ENCODE measurements at places on chromosomes 3 and 15.

DNA sequence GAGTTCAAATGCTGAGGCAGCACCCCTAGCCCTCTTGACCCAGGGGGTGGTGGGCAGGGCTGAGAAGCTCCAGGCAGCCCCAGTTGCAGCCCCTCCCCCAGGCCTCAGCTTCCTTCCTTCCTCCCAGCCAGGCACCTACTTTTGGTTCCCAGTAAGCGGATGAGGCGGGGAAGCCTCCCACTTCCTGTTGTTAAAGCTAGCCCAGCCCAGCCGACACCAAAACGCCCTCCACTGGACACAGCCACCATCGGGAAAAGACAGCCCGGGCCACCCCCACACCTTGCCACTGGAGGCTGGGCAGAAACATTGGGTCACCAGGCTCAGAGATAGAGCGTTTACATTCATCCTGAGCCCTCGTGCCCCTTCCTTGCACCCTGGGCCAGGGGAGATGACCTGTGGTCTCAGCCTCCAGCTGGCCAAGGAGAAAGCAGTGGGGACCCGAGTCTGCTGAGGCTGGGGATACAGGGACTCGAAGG, 3.5 kb downstream of the DUSP7 start:
- peak; percentile 77 for DNase-seq

DNA sequence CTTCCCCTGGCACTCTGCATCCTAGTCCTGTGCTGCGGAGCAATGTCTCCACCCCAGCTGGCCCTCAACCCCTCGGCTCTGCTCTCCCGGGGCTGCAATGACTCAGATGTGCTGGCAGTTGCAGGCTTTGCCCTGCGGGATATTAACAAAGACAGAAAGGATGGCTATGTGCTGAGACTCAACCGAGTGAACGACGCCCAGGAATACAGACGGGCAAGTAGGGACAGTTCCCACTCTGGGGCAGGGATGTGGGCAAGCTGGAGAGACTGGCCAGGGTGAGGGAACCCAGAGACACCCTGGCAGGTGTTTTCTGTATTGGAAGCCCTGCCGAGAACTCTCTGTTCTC, 247 bp downstream of the FETUB start:
- peak; percentile 12 for DNase-seq

DNA sequence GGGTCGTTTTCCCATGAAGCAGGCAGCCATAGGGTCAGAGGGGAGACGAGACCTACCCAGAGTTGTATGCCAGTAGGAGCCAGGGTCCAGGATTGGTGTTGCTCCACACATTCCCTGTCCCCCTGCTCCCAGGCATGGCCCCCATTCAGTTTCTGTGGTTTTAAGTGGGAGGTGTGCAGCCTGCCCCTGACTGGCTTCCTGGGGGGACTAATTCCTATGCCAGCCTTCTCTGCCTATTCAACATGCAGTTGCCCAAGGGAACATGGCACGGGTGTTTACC, 126.3 kb downstream of the EEFSEC start:
- no peak for DNase-seq

- no peak for DNase-seq
These were observed 483.2 kb upstream of the TGFBR2 start for GRCh38 chr3:30123224-30123623.

DNA sequence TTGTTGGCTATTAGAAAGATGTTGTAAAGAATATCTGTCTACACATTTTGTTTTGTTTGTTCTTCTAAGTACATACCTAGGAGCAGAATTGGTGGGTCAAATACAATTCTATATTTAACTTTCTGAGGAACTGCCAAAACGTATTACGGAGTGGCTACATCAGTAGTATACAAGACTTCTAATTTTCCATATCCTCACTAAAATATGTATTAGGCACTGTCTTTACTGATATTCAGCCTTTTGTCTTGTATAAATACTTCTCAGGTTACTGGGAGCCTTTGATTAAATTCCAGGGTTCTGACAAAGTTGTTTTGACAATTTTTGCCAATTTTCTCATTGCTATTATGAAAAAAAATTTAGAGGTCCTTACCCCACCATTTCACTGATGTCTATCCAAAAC, 146.7 kb downstream of the NR2E3 start:
- peak; percentile 69 for DNase-seq

DNA sequence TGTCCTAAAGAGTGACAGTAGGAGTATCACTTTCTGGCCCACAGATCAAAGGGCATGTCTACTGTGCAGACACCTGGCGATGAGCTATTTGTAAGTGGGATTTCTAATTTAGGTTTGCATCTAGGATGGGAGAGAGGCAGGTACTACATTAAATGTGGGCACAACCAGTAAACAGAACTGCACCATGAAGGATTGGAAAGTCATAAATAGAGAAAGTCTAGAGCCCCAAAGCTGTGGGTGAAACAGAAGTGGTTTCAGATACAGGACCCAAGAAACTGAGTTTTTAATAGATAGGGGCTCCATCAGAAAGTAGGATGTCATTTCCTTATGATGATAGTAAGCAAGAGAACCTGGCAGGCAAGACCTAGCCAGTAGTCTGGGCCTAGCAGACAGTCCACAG, 35.2 kb upstream of the SPPL2A start:
- DNase-seq: no peak

- no peak for DNase-seq
These were observed 45.4 kb upstream of the PARL start for GRCh38 chr3:183930086-183930485.

- DNase-seq: peak; percentile 81
These were observed 52.6 kb upstream of the ADGRG7 start for GRCh38 chr3:100556673-100557310.

- no peak for DNase-seq
These were observed 193.8 kb upstream of the TLE3 start for GRCh38 chr15:70291305-70292075.

DNA sequence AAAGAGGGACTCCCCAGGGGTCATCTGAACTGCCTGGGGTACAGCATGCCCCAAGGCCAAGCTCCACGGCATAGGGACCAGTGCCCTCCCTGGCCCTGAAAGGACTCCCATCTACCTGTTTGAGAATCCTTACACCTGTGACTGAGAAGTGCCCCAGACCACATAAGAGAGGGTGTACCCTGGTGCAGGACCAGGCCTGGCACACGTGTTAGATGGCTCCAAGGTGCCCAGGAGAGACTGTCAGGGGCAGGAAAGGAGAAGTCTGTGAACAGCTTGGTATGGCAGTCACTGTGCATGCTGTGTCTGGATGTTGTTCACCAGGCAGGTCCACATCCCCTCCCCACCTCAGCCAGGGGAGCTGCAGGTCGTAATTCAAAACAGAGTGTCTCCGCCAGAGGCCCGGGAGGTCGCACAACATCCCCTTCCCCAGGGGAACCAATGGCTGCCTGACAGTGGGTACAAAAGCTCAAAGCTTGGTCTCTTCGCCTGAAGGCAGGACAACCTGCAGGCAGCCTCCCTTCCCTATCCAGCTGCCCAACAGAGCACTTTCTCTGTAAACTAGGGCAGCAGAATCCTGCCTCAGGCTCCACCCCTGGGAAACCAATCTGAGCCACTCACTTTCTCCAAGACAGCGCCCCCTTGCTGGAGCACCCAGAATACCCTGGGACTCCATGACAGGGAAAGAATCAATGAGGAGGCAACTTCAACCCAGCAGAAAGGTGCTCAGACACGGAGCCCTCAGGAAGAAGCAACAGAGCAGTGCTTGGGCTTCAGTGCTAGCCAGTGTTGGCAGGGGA, 3.9 kb downstream of the NUP210 start:
- no peak for DNase-seq
